ENCODE measurements at places on chromosomes 6 and 20. TPM values are rescaled to one million over a fixed set of nuclear protein-coding genes. Genes with fewer than 3 reads are reported as not detected.

GRCh38 chr20:18721551-18722115, 92.0 kb upstream of the SCP2D1 start:
- no peak for DNase-seq

DNA sequence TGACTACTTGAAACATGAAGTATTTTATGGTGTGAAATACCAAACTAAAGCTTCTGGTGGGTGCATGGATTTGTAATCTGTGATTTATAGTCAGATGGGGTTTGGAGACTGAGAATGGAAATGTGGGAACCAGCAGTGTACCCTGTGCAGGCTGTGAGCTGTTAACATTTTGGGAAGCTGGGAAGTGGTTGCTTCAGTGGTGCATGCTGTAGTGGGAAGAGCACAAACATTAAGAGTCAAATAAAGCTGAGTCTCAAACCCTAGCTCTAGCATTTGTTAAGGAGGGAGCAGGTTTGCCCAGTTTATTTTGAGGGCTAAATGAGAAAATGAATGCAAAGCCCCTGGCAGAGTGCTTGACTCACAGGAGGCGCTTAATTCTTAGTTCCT, 235.7 kb downstream of the ZFAND3 start:
- no peak for DNase-seq

HCRTR2 gene
- total RNA-seq, result not detected

BPI gene
- not detected for total RNA-seq

DNA sequence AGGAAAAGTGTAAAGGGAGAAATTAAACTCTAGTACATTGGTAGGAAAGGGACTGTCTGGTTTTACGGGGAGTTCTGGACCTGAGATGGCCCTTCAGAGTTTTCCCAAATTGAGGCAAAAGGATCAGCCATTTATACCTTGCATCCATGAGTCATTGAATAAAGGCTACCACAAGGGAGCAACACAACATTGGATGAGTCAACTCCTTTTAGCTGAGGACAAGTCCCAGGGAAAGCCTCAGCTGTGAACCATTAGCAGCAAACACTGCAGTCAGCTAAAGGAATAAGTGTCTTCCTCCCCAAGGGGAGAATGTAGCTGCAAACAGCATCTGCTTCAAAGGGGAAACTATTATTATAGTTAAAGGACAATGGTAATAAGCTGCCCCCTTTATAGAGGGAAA, 468.7 kb upstream of the ID4 start:
- no peak for DNase-seq

- no peak for DNase-seq
Measured at GRCh38 chr6:133131621-133132465, 109.3 kb upstream of the EYA4 start.

LY6G6D gene
- not detected for total RNA-seq

GRCh38 chr6:43977404-43978111, 149.7 kb downstream of the MRPL14 start:
- no peak for DNase-seq

TNXB gene
- 4.9 TPM for total RNA-seq

- DNase-seq, result no peak
Measured at GRCh38 chr6:11309947-11310665, 77.6 kb upstream of the NEDD9 start.

VARS2 gene
- 86.0 TPM for total RNA-seq

TXLNB gene
- total RNA-seq, result 0.13 TPM

DNA sequence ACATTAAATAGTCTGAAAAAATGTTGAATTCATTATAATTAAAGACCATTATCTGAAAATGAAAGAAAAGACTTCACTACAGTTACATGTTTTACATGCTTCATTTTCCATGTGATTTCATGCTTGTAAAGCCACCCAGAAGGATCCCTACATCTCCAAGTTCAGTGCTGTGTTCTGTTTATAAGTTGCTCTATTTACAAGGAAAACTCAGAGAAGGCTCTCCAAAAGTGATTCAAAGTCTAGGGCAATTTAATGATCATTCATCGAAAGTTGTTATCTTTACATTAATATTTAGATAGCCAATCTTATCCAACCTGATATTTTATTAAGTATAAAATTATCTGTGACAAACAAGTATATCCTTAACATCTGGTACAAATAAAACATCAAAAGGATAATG, 494.9 kb upstream of the RNF217 start:
- DNase-seq, result no peak

HMGCLL1 gene
- not detected for total RNA-seq

GNMT gene
- 0.51 TPM for total RNA-seq

DNA sequence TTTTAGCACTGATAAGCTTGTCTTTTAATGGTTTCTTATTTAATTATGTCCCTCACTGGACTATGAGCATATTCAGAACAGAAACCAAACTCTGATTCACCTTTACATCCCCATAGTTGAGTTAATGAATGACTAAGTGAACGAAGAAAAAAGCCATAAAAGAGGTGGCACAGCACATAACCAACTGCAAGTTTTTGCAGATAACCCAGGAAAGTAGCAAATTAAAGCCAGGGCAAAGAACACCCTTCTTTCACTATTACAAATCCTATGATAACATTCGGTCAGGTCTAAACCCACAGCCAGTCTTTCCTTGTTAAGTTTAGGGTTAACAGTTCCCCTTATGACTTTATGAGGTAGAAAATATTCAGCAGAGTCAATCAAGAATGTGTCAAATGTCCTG, 102.7 kb downstream of the RIN2 start:
- no peak for DNase-seq

- peak; percentile 25 for DNase-seq
Measured at GRCh38 chr6:110999634-111000270, 17.9 kb downstream of the RPF2 start.

DNA sequence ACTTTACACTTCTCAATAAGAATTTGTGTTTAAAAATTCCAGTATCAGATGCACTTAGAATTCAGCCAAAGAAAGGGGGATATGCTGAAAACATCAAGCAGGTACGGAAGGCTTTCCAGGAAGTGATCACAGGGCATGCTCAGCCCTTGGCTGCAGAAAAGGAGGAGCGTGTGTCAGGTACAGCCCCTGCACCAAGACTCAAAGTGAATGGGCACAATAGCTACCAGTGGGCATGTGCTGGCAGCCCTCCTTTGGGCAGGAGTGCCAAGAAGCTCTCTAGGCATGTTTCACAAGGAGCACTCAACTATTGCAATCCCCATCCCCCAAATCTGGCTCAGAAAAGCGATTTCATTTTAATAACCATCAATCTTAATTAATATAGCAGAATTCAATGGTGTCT, 298.8 kb downstream of the GMDS start:
- no peak for DNase-seq

PTPN1 gene
- total RNA-seq, result 67.3 TPM

DNA sequence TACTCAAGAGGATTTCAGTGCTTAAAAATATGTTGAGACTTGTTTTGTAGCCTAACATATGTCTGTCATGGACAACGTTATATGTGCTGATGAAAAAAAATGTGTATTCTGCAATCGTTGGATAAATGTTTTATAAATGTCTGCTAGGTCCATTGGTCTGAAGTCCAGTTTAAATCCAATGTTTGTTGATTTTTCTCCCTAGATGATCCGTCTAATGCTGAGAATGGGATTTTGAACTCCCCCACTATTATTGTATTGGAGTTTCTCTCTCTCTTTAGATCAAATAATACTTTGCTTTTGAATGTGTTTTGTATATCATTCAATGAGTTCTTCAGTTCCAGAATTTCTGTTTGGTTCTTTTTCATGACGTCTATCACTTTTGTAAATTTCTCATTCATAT, 44.9 kb downstream of the CYB5R4 start:
- DNase-seq, result no peak

ULBP3 gene
- 1.6 TPM for total RNA-seq

- peak; percentile 52 for DNase-seq
Measured at GRCh38 chr6:132483779-132484679, 28.9 kb downstream of the STX7 start.

BPIFA2 gene
- not detected for total RNA-seq

GRCh38 chr6:143863771-143864170, 503 bp upstream of the ZC2HC1B start:
- DNase-seq, result no peak

GRCh38 chr20:12014736-12015135, 97.0 kb downstream of the BTBD3 start:
- no peak for DNase-seq

- DNase-seq, result no peak
Measured at GRCh38 chr20:34916774-34917354, 38.7 kb downstream of the GSS start.

GRCh38 chr20:47196091-47197081, 160.1 kb downstream of the ZMYND8 start:
- DNase-seq, result peak; percentile 52

DNA sequence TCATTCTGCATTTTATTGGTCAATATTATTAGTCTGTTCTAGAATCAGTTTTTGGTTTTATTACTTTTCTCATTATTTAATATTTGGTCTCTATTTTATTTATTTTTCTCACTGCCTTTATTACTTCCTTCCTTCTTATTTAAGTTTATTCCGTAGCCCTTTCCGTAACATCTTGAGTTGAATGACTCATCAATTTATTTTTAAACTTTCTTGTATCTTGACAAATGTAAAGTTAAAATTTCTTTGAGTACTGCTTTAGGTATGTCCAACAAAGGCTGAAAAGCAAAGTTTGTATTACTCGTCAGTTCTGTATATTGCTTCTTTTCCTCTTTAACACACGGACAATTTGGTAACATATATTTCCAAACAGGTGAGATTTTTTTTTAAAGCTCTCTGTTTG, 192.0 kb downstream of the CD109 start:
- no peak for DNase-seq

DNA sequence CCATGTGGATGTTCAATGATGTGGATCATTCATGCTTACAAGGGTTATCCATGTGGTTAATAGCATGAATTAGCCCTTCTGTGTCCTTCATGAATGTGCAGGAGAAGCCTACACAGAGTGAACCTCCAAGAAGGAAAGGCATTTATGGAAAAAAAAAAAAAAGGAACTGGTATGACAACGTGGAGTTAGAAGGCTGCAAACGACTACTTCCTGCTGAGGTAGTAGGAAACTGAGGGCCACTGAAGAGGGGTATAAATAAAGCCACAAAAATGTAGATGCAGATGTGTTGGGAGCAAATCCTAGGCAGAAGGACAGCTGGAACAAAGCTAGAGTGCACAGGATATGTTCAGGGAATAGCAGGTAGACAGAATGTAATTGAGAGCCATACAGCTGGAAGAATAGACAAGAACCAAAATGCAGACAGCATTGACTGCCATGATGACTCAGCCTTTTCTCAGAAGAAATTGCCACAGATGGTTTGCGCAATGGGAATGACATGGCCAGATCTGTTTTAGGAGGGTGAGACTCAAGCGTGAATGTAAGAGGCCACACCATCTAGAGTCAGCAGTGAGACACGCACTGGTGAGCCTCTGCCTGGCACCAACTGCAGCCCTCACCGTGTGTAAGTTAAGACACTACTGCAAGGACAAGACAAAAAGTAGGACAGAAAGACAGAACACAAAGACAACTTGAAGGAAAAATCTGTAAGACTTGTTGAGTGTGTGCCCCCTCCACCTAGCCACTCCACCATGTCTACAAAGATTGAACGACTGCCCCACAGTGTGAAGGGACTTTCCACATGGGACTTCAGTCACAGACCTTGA, 79.8 kb downstream of the KIF13A start:
- DNase-seq, result no peak

- no peak for DNase-seq
Measured at GRCh38 chr6:38673397-38674165, 29.4 kb downstream of the GLO1 start.

ERVFRD-1 gene
- not detected for total RNA-seq

DNA sequence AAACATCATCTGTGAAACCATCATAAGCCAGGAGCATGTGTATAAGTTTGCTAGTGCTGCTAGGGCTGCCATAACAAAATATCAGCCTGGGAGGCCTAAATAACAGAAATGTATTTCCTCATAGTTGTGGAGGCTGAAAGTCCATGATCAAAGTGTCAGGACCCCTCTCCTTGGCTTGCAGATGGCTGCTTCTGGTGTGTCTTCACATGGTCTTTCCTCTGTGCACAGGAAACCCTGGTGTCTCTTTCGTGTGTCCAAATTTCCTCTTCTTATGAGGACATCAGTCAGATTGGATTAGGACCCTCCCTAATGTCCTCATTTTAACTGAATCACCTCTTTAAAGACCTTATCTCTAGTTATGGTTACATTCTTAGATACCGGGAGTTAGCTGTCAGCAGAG, 6.2 kb upstream of the CITED2 start:
- DNase-seq, result no peak

- no peak for DNase-seq
Measured at GRCh38 chr6:20096536-20096935, 115.7 kb downstream of the MBOAT1 start.

DNA sequence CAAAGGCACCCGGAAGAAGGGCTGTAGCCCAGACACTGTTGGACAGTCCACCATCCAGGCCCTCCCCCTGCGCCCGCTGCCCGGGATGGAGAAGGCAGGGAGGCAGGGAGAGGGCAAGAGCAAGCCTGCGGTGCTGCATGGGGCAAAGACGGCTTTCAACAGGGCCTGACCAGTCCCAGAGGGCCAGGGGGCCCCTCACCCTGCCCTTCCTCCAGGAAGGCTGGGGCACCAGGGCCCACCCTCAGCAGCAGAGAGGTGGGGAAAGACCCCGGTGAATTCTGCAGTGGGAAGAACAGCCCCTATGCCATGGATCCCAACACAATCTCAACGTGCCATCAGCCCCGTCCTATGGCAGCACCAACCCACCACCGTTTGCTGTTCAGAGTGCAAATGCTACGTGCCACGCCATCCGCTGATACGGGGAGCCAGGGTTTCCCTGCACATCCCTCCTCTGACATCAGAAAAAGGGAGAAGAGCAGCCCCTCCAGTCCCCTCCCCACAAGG, 41.1 kb downstream of the RRBP1 start:
- no peak for DNase-seq

RPL10A gene
- 1,739 TPM for total RNA-seq

CYP21A2 gene
- 0.40 TPM for total RNA-seq

SLC17A5 gene
- 5.6 TPM for total RNA-seq

- no peak for DNase-seq
Measured at GRCh38 chr20:49308875-49309274, 31.0 kb upstream of the ZNFX1 start.

- DNase-seq, result no peak
Measured at GRCh38 chr20:17910828-17911294, 57.7 kb downstream of the SNX5 start.

GRCh38 chr20:24589815-24590177, 120.4 kb downstream of the SYNDIG1 start:
- DNase-seq, result no peak
